ENCODE measurements at places on chromosomes 13 and 19.

DNA sequence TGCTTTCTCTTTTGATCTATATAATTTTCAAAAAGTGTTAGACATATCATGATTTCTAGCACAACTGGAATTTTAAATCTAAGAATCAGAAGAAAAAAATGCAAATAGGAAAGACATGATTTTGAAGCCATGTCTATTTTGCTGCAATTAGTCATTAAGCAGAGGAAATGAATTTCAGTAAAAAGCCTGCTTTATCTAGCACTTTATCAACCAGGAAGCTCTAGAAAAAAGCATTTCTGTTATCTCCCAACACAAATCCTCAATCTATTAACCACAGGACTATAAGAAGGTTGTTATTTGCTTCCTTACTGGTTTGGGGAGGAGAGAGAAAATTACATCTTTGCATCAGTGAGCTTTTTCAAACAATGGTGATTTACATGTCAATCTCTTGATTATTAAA, 716.7 kb downstream of the DIAPH3 start:
- no peak for DNase-seq

DNA sequence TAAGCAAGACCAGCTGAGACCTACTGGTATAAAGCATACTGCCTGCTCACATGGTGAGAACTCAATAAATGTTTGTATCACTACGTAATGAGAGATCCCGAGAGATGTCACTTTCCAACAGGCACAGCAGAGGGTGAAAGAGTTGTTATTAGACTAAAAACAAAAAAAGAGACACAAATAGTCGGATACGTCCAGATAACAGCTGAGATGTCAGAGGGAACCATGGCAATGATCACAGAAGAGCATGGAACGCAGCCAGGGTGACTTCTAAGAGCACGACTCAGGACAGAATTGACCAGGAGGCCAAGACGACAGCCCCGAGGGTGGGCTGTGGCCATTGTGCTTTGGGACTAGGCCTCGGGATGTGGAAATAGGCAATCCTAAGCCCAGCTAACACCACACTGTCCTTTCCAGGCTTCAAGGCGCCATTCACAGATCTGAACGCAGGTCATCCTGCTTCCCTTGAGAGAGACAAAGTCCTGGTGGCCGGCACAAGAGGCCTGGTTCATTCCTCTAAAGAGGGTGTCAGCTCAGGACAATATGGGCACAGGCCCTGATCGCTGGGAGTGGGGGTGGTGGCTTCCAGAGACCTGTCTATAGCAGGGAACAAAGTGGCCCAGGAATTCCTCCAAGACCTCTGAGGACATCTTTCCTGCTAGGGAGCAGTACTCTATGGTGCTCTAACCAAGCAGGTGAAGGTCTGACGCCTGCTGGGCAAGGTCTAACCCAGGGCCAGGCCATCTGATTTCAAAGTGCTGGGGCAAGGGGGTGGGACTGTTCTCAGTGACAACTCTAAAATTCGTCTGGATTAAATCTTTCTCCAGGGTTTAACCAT, 3.2 kb downstream of the SH3GL1 start:
- DNase-seq = no peak

DNA sequence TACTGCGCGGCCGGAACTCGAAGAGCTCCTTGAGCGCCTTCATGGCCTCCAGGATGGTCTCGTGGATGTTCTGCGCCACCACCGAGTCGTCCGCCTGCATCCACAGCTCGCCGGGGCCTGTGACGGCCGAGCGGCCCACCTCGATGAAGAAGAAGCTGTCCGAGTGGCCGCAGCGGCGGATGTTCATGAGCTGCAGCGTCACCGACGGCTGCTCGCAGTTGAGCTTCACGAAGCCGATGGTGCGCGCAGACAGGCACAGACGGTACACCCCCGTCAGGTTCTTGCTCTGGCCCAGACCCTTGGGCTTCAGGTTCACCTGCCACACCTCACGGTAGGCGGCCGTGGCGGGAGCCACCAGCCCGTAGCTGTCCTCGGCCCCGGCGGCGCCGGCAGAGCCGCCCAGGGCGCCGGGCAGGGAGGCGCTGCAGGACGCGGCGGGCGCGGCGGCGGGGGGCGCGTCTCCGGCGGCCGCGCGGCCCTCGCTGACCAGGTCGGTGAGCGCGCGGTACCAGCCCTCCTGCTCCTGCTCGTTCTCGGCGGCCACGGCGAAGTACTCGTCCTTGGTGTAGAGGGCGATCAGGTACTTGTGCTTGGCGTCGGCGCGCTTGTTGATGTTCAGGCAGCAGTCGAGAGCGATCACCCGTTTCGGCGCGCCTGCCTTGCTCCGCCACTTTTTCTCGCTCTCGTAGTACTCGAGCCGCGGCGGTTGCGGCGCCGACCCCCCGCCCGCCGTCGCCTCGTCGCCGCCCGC, 1.1 kb downstream of the IRS2 start:
- no peak for DNase-seq

DNA sequence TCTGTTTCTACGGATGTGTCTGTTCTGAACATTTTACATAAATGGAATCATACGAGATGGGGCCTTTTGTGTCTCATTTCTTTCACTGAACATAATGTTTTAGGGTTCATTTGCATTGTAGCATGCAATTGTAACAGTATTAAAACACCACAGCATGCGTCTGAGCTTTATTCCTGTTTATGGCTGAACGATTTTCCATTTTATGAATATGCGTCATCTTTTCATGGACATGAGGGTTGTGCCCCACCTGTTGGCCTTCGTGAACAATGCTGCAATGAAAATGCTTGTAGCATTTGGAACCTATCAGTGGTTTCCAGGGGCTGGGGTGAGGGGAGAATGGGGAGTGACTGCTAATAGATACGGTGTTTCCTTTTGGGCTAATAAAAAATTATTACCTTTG, 5.1 kb downstream of the OR10H1 start:
- no peak for DNase-seq

GRCh38 chr13:29255567-29255966, 339.9 kb downstream of the SLC7A1 start:
- no peak for DNase-seq

- DNase-seq = no peak
Measured at GRCh38 chr13:33260168-33261098, 25.1 kb downstream of the STARD13 start.

- DNase-seq = no peak
Measured at GRCh38 chr13:51988988-51989618, 22.1 kb downstream of the ATP7B start.

DNA sequence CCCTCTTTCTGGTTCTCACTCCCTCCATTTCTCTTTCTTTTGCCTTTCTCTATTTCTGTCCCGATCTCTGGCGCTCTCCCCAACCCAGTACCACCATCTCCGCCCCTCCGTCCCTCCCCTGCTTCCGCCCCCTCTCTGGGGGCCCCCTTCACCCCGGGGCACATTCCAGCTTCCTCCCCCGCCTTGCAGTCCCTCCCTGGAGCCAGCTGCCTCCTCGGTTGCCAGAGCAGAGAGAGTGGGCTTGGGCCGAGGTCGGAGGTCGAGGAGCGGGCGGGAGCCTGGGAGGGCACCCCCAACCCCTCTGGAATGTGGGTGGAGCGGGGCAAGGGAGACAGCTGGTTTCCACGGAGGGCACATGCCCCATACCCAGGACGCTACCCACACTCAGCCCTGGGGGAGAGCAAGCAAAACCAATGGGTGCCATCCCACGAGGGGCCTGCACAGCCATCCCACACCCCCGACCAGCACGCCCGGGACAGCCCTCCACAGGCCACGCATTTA, 6.5 kb upstream of the CIRBP start:
- DNase-seq = no peak

DNA sequence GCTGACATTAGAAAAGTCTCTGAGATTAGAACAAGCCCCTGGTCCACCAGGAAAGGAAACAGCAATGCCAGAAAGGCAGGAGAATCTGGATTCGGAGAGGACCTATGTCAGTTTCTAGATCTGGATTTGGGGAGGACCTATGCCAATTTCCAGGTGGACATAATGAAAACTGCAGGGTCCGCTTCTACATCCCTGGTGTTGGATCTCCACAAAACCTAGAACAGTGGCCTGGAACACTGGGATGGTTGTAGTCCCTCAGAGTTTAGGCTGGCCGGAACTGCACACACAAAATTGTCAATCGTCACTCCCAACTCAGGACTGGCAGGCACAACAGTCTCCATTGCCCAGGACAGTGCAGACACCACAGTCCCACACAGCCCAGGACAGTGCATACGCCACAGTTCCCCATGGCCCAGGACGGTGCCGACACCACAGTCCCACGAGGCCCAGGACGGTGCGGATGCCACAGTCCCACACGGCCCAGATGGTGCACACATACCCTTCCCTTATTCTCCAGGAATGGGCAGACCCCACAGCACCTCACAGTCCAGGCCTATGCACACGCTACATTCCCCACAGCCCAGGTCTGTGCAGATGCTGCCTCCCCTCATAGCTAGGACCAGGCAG, 341.7 kb downstream of the UQCRFS1 start:
- no peak for DNase-seq

GRCh38 chr19:17803264-17803896, 8.4 kb downstream of the B3GNT3 start:
- no peak for DNase-seq

DNA sequence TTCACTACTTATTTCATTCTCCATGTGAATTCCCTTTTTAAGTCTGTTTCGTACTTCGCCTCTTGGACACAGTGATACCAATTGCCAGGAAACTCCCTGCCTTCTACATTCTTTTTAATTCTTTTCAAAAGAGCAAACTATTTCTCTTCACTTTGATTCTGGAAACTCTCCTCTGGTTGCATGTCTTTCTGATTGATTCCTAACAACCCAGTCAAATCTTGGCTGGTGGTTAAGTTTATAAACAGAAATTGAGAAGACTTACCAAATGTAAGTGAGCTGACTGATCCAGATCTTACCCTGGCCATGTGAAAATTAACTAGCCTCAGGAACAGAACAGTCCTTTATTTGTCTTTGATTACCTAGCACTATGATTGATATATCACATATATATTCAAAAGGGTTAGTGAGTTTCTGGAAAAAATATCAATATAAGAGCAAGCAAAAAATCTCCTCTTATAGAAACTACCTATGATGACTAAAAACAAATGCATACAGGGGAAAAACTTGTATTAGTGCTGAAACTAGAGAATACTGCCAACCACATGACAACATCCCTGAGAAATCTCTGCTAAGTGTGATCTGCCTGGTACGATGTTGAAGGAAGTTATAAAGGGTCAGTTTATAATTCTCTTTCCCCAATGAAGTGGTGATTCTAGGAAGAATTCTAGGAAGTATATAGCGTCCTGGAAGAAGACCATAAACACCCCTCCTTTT, 152.6 kb upstream of the HTR2A start:
- DNase-seq = no peak

DNA sequence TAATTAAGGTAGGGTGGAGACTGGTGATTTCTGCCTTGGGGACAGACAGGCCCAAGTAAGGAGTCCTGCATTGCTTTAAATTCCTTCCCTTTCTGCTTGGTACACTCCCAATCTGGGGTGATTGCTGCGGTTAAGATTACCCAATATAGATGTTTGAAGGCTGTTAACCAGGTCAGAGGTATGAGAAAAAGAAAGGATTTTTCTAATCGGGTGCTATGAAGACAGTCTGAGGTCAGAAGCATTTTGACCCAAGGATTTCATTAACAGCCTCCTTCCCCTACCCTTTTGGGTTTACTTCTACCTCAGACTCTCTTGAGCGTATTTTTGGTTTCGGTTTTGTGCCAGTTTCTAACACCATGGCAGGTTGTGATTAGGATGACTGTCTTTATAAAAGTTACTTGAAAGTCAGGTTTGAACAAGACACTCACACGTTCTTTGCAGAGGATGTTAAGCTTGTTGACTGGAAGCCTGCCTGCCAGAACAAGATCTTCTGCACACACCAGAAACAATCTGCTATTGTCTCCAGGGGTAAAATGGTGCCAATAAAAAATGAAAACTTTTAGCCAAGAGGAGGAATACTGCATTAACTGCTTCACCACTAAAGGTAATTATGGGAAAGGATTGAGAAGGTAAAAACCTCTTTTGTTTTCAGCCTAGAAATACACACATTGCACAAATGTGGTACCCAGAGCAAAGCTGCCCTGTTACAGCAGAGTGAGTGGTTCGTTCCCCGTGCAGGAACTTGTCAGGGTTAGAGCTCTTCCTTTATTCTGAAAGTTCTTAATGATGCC, 108.8 kb downstream of the NDFIP2 start:
- DNase-seq = no peak

- DNase-seq = no peak
Measured at GRCh38 chr13:111947026-111947810, 119.7 kb upstream of the SOX1 start.

- DNase-seq = peak; percentile 15
Measured at GRCh38 chr19:1811472-1811894, 593 bp downstream of the ATP8B3 start.

All from stimulated activated CD8-positive, alpha-beta memory T cell treated with anti-CD3 and anti-CD28 coated beads, Interleukin-15, amount 100 ng/mL, for 4 hours (primary cell).